ENCODE measurements at places on chromosomes 16 and 17.

DNA sequence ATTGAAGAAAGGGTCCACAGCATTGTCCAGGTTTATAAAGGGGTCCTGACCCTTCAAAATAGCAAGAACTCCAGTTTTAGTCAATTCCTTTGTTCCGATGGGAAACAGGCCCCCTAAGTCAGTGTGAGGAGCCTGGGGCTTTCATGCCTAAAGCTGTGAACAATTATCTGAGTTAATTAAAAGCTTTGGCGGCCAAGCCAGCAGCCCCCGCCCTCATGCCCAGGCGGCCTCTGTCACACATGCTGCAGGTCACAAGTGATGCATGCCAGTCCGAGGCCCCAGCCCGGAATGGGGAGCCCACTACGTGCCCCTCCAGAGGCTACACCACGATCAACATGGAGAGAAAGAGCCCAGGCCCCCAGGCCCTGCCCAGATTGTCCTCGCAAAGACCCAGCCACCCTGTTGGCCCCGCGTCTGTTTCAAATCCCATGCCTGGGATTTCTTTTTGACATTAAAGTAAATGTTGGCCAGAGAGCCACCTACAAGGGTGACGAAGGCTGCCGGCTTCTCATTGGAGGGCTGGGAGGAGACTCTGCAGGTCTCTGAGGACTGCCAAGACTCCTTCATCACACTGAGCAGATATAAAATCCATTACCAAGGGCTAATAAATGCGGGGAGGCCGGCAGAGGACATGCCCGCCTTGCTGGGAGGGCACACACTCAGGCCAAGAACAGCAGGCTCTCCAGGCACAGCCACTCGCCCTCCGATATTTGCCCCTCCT is 14.5 kb upstream of the PITPNM3 start:
- no peak for DNase-seq

- DNase-seq, result no peak
Measured at GRCh38 chr16:55666012-55666411, 10.2 kb downstream of the SLC6A2 start.

DNA sequence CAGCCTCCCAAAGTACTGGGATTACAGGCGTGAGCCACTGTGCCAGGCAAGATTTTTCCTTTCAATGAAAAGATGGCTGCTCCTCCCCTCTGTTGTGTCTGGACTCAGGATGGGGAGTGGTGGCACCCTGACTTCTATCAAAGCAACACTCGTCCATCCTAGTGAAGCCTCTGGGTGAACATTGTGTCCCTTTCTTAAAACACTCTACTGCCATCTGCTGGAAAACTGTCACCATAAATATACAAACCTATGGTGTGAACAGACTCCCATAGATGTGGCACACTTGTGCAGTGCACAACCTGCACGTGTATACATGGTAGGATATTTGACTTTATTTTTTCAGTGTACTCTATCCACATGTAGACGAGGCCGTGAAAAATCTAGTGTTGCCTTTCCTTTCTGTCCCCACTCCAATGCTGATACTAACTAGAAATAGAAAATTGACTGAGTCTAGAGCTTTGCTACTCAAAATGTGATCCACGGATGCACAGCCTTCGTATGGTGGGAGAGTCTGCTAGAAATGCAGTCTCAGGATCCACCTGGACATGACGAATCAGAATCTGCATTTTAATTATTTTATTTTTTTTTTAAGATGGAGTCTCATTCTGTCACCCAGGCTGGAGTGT is 55.9 kb upstream of the PLCG2 start:
- peak; percentile 36 for DNase-seq

GRCh38 chr16:31273676-31274075 is 13.9 kb downstream of the ITGAM start:
- no peak for DNase-seq

- no peak for DNase-seq
Measured at GRCh38 chr16:54722210-54722676, 208.4 kb upstream of the IRX5 start.

DNA sequence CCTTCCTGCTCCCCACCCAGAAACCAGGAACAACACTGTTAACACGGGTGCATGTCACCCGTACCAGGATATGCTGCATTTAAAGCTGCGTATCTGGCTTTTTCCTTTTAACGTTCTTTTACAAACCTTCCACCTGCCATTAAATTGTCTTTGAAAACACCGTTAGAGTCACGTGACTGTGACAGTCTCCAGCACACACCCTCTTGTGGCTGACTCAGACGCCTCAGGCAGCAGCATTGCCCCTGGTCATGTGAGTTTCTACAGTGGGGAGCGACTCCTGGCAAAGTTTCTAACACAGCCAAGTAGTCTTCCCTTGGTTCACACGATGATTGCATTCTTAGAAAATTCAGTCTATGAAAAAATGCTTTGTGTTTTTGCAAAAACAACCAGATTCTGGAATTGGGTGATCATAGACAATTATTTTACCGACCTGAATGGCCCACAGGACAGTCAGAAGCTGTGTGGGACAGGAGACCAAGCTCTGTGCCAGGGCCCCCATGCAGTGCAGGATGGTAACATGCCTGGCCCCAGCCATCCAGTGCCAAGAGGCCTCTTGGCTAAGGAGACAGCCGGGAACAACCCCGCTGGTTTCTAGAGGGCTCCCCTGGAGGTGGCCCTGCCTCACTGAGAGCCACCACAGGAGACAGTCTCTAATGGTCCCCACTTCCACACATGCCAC is 199.1 kb downstream of the KATNIP start:
- DNase-seq, result peak; percentile 58

GRCh38 chr17:9162275-9162985 is 141.1 kb downstream of the NTN1 start:
- no peak for DNase-seq
